ENCODE measurements at places on chromosomes 4 and X.

GRCh38 chr4:3442959-3443749 is 1.4 kb downstream of the HGFAC start:
- DNase-seq = peak; percentile 49
- H3K4me1 ChIP-seq = peaks cover 13% of the 10 kb centered on the region
- H3K36me3 ChIP-seq = no peaks in the 10 kb centered on the region
- H3K27ac ChIP-seq = no peak overlapping the region

- H3K27ac ChIP-seq = no peak overlapping the region
- no peaks in the 10 kb centered on the region for H3K27me3 ChIP-seq
- no peaks in the 10 kb centered on the region for H3K4me1 ChIP-seq
- H3K36me3 ChIP-seq = no peaks in the 10 kb centered on the region
- H3K4me3 ChIP-seq = no peak overlapping the region
- DNase-seq = no peak
Measured at GRCh38 chr4:39029752-39030694, 2.2 kb downstream of the TMEM156 start.

- no peak for DNase-seq
- no peaks in the 10 kb centered on the region for H3K36me3 ChIP-seq
- H3K27ac ChIP-seq = no peak overlapping the region
- no peaks in the 10 kb centered on the region for H3K27me3 ChIP-seq
Measured at GRCh38 chr4:173307778-173308177, 26.4 kb downstream of the HMGB2 start.

- no peak overlapping the region for H3K4me3 ChIP-seq
- DNase-seq = no peak
- H3K27ac ChIP-seq = no peak overlapping the region
- H3K4me1 ChIP-seq = no peaks in the 10 kb centered on the region
Measured at GRCh38 chr4:101500742-101501141, 153.4 kb upstream of the PPP3CA start.

- no peak overlapping the region for H3K27ac ChIP-seq
- H3K36me3 ChIP-seq = no peaks in the 10 kb centered on the region
- H3K4me1 ChIP-seq = no peaks in the 10 kb centered on the region
- H3K27me3 ChIP-seq = no peaks in the 10 kb centered on the region
- peak; percentile 38 for DNase-seq
Measured at GRCh38 chr4:20878806-20879205, 178.5 kb downstream of the PACRGL start.

- peak overlapping the region; percentile 93 for H3K27ac ChIP-seq
- DNase-seq = no peak
- H3K27me3 ChIP-seq = no peaks in the 10 kb centered on the region
- H3K36me3 ChIP-seq = no peaks in the 10 kb centered on the region
- H3K4me1 ChIP-seq = peaks cover 4% of the 10 kb centered on the region
Measured at GRCh38 chrX:40155589-40156469, 58.1 kb upstream of the BCOR start.

DNA sequence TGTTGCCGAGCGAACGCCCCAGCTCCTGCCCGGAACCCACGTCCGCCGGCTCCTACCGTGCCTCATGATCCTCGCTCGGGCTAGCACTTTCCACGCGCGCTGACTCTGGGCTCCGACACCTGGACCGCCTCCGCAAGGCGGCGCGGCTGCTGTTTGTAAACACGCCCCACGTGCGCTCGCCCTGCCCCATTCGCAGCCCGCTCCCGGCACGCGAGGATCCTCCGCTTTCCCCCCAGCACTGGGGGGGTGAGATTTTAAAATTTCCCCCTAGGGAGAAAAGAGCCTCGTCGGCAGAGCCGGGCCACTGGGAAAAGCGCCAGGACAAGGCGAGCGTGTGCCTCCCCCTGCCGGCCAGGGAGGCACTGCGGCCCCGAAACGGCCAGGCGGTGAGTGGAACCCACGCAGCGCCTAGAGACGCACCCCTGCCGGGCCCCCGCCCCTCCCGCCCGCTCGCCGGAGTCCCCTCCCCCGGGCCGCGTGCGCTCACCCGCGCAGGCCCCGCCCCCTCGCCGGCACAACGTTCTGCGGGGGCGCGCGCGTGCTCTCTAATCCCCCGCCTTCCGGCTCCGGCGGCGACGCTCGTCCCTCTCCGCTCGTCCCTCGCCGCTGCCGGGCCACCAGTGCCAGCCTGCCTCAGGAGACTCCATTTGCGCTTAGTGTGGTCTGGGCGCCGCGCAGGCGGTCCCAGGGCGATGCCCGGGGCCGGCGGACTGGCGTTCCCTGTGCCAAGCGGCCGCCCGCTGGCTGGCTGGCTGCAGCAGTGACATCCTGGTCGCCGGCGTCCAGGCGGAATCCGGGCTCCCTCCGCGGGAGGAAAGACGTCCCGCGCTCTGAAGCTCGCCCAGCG is at the start of gene TIGD2:
Gene TIGD2, plus strand, starts transcription at position 548 of the 847 bp plus-strand sequence. CDS start 1,442 bp downstream, outside the sequence.
- H3K27ac ChIP-seq = peak within 1 kb of the TSS; percentile 78
- H3K27me3 ChIP-seq = no peaks in the 10 kb centered on the region
- peak within 1 kb of the TSS; percentile 98 for H3K4me3 ChIP-seq
- H3K4me1 ChIP-seq = peaks cover 8% of the 10 kb centered on the region
- DNase-seq = peak; percentile 93
- H3K36me3 ChIP-seq = peaks cover 29% of the 10 kb centered on the region

DNA sequence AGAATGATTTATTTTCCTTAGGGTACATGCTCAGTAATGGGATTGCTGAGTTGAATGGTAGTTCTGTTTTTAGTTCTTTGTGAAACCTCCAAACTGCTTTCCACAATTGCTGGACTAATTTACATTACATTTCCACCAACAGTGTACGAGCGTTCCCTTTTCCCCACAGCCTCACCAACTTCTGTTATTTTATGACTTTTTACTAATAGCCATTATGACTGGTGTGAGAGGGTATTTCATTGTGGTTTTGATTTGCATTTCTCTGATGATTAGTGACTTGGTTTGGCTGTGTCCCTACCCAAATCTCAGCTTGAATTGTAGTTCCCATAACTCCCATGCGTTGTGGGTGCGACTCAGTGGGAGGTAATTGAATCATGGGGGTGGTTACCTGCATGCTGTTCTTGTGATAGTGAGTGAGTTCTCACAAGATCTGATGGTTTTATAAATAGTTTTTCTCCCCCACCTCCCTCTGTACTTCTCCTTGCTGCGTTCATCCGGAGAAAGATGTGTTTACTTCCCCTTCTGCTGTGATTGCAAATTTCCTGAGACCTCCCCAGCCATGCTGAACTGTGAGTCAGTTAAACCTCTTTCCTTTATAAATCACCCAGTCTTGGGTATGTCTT is 95.1 kb downstream of the GBA3 start:
- DNase-seq = no peak
- no peak overlapping the region for H3K27ac ChIP-seq
- H3K27me3 ChIP-seq = no peaks in the 10 kb centered on the region

GRCh38 chr4:129532573-129532972 is 436.6 kb downstream of the C4orf33 start:
- H3K27ac ChIP-seq = no peak overlapping the region
- DNase-seq = no peak
- H3K36me3 ChIP-seq = no peaks in the 10 kb centered on the region

DNA sequence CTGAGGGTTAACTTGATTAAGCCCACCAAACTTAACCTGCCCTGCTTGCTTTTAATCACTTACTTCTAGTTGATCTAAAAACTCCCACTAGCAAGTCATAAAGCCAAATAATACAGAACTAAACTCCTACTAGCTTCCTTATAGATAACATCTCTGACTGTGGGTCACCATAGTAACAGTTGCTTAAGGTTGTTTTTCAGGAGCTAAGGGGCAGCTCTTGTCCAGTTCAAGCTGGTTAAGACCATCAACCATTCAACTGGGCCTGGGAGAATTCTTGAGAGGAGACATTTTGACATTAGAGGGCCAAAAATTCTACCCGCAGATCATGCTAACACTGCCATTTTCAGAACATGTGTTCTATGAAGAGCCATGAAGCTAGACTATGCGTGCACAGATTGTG is 67.0 kb downstream of the UCHL1 start:
- no peak for DNase-seq
- H3K27me3 ChIP-seq = no peaks in the 10 kb centered on the region
- no peaks in the 10 kb centered on the region for H3K36me3 ChIP-seq
- peaks cover 5% of the 10 kb centered on the region for H3K4me1 ChIP-seq
- H3K4me3 ChIP-seq = no peak overlapping the region
- H3K27ac ChIP-seq = no peak overlapping the region

GRCh38 chrX:17732138-17732783 is 5.0 kb upstream of the SCML1 start:
- no peak overlapping the region for H3K4me3 ChIP-seq
- no peaks in the 10 kb centered on the region for H3K4me1 ChIP-seq
- no peaks in the 10 kb centered on the region for H3K27me3 ChIP-seq
- H3K27ac ChIP-seq = no peak overlapping the region
- no peaks in the 10 kb centered on the region for H3K36me3 ChIP-seq

- no peak for DNase-seq
- no peaks in the 10 kb centered on the region for H3K36me3 ChIP-seq
Measured at GRCh38 chrX:99663136-99663535, 746.9 kb downstream of the PCDH19 start.

- DNase-seq = no peak
- no peaks in the 10 kb centered on the region for H3K36me3 ChIP-seq
- no peak overlapping the region for H3K4me3 ChIP-seq
- H3K27me3 ChIP-seq = no peaks in the 10 kb centered on the region
- H3K27ac ChIP-seq = no peak overlapping the region
Measured at GRCh38 chrX:37388413-37388812, 39.2 kb downstream of the PRRG1 start.

GRCh38 chrX:42952621-42953020 is 174.7 kb upstream of the PPP1R2C start:
- no peaks in the 10 kb centered on the region for H3K4me1 ChIP-seq

GRCh38 chr4:177505171-177505615 is 63.0 kb upstream of the AGA start:
- H3K27ac ChIP-seq = no peak overlapping the region
- no peak for DNase-seq
- no peaks in the 10 kb centered on the region for H3K36me3 ChIP-seq
- no peaks in the 10 kb centered on the region for H3K27me3 ChIP-seq
- H3K4me1 ChIP-seq = no peaks in the 10 kb centered on the region

- no peaks in the 10 kb centered on the region for H3K36me3 ChIP-seq
- H3K4me3 ChIP-seq = no peak overlapping the region
- no peaks in the 10 kb centered on the region for H3K27me3 ChIP-seq
- DNase-seq = no peak
- no peaks in the 10 kb centered on the region for H3K4me1 ChIP-seq
Measured at GRCh38 chrX:129777218-129778030, 2.3 kb upstream of the SASH3 start.

- no peaks in the 10 kb centered on the region for H3K4me1 ChIP-seq
- DNase-seq = peak; percentile 6
- no peaks in the 10 kb centered on the region for H3K27me3 ChIP-seq
Measured at GRCh38 chr4:155999725-156000124, 46.1 kb upstream of the CTSO start.

- no peak for DNase-seq
- no peak overlapping the region for H3K27ac ChIP-seq
- no peaks in the 10 kb centered on the region for H3K4me1 ChIP-seq
- H3K4me3 ChIP-seq = no peak overlapping the region
- peaks cover 8% of the 10 kb centered on the region for H3K36me3 ChIP-seq
Measured at GRCh38 chr4:109548655-109549054, 11.4 kb upstream of the MCUB start.

DNA sequence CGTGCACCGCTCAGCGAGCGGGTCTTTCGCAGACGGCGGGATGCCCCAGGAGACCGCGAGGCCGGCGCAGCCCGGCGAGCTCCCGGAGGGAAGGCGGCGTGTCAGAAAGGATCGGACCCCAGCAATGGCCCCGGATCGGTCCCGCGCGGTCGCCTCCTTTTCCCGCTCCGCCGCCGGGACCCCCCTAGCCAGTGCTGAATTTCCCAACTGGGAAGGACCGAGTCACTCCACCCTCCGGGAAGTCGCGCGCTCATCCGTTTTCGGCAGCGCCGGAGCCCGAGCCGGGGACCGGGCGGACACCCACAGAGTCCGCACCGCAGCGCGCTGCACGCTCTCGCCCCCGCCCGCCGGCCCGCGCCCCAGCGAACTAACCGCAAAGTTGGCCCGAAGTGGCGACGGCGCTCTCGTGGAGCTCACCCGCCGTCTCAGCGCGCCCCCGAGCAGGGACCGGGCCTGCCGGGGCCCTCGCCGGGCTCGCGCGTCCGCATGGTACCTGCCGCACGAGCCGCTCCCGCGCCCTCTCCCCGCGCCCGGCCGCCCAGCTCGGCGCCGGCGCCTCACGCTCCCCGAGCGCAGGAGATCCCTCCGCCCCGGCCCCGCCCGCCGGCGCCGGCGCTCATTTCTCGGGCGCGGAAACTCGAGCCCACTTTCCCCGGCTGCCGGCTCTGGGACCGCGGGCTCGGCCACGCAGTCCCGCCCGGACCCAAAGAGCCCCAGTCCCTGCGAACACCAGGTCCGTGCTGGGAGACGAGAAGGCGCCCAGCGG is at the start of gene FAT1:
Gene FAT1, minus strand, starts transcription at position 565 of the 766 bp plus-strand sequence. CDS start 14,029 bp downstream, outside the sequence.
- DNase-seq = peak; percentile 54
- 0 out of 2 replicates have a peak, but pooled peaks cover 4% of the 10 kb centered on the region for H3K36me3 ChIP-seq
- H3K27me3 ChIP-seq = no peaks in the 10 kb centered on the region
- peak within 1 kb of the TSS; percentile 78 for H3K4me3 ChIP-seq

- H3K4me1 ChIP-seq = no peaks in the 10 kb centered on the region
- H3K27ac ChIP-seq = no peak overlapping the region
- H3K4me3 ChIP-seq = no peak overlapping the region
- H3K36me3 ChIP-seq = no peaks in the 10 kb centered on the region
Measured at GRCh38 chrX:110877326-110877725, 81.7 kb upstream of the CHRDL1 start.

DNA sequence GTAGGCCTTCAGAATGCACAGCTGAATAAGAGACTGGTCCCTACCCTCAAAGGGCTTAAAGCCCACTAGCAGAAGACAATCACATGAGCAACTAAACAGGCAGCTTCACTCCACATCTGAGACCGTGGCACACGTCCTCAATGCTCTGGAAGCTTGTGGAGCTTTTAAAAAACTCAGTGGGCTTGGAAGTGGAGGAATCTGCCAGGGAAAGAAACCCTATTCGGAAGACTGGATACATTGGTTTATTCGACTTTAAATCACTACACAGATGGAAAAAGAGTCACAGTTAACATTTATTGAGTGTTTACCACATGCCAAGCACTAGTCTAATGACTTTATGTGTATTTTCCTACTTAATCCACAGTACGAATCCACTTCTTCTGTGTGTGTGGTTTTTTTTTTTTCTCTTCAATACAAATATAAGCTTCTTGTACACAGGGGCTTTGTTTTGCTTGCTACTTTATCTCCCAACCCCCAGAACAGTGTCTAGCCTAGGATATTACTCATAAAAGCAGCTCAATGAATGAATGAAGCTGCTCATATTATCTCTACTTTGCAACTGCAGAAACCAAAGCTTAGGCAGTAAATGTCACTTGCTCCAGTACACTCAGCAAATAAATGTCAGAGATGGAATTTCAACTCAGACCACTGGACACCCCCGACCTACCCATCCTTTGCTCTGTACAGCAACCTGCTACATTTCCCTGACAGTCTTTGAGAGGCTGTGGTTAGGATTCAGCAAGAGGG is 137.7 kb downstream of the LDB2 start:
- no peaks in the 10 kb centered on the region for H3K36me3 ChIP-seq
- H3K4me3 ChIP-seq = no peak overlapping the region
- DNase-seq = no peak
- H3K4me1 ChIP-seq = no peaks in the 10 kb centered on the region
- no peak overlapping the region for H3K27ac ChIP-seq
